CD4-positive, alpha-beta T cell treated with Interleukin-17A for 4 hours (primary cell): ENCODE measurements at places on chromosomes 12 and 14.

- DNase-seq, result no peak
Measured at GRCh38 chr12:110865521-110865920, 18.7 kb downstream of the CCDC63 start.

DNA sequence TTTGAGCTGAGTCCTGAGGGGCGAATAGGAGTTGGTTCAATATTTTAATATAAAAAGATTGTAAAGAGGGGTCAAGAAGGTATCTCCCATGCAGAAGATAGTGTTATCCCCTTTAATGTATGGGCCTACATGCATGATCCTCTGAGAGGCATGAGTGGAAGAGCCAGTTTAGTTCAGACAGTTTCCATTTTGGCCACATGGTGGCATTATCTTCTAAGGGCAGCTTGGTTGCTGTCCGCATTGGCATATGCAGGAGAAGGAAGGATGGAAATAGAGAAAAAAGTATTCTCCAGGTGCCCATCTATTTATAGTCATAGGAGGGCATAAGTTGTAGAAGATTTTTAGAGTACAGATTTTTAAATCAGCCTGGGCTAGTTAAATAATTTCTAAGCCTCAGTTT is 5.4 kb downstream of the SAMD4A start:
- no peak for DNase-seq

GRCh38 chr14:70448633-70449340 is 3.2 kb upstream of the ADAM21 start:
- no peak for DNase-seq

- no peak for DNase-seq
Measured at GRCh38 chr12:115763376-115763775, 514.1 kb downstream of the MED13L start.

- no peak for DNase-seq
Measured at GRCh38 chr14:27181333-27181732, 583.5 kb upstream of the NOVA1 start.

- DNase-seq, result no peak
Measured at GRCh38 chr12:43696154-43696553, 62.4 kb downstream of the PUS7L start.
